Fibroblast of villous mesenchyme (primary cell): ENCODE measurements at places on chromosomes 11 and 22. TPM values are rescaled to one million over a fixed set of nuclear protein-coding genes. Genes with fewer than 3 reads are reported as not detected.
A peak's percentile ranks its signal among the peaks of the same experiment; 100 is the strongest.

DNA sequence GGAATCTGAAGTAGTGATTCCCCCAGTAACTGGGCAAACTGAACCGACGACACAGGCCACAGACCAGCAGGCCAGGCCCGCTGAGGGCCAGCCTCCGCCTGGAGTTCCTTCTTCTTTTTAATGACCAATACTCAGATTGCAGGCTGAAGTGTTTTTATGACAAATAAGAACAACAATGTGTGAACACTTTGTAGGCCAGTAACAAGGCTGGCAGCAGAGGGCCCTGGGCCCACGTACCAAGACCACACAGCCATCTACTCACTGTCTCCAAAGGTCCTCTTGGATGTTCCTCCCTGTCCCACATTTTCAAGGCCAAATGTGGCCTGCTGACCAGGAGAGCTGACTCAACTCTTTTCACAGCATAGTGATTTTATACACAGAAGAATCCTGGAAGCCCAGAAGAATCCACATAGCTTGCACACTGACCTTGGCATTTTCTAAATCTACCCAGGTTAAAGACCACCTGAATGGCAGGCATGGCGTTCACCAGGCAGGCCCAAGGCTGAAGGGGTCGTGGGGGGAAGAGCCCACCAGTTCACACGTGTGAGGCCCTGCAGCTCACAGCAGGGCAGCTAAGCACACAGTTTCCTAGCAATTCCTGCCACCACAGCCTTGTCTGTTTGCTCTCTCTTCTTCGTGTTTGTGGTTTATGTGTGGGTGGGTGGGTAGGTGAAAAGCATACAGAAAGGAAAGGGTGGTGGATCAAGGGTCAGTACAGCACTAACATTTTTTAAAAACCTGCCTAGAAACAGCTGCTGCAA lies 13.3 kb downstream of the SMCO4 start:
- DNase-seq, result no peak

DNA sequence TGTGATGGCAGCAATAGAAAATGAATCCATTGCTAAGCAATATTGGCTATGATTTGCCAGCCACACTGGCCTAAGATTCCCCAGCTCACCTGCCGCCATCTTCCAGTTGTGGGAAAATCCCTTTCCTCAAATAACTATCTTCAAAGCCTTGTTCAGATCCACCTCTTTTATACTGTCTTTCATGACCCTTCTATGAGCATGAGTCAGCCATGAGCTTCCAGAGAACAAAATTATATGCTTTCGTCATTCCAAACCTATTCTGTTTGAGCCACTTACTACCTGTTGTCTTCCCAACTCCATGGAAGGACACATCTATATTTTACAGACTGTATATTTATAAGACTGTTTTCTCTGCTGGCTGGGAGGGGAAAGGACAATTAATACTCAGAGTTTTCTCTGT lies 25.0 kb upstream of the PRSS23 start:
- DNase-seq, result no peak

GRCh38 chr11:94925422-94926270 lies 47.7 kb downstream of the CWC15 start:
- DNase-seq, result peak; percentile 54

Gene TRIM29
- 0.86 and 1.3 TPM in 2 replicates for total RNA-seq

Gene MS4A12
- total RNA-seq, result not detected in 2 replicates

DNA sequence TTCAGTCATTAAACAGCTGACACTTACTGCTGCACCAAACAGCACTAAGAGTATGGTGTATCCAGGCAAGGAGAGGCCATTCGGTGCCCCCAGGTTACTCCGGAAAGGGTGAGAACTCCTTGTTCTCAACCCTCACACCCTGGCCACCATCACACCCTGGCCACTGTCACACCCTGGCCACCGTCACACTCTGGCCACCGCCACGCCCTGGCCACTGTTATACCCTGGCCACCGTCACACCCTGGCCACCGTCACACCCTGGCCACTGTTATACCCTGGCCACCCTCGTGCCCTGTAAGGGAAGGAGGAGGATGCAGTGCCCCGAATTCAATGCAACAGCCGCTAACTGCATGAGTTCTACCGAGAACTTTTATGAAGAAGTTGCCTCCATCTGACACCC lies 644.4 kb downstream of the TBC1D22A start:
- DNase-seq, result no peak

Gene CYP2D6
- under 0.01 and 0.32 TPM in 2 replicates for total RNA-seq

GRCh38 chr22:43014316-43014868 lies 557 bp downstream of the PACSIN2 start:
- DNase-seq, result peak; percentile 49

Gene MYO18B
- total RNA-seq, result under 0.01 and 1.9 TPM in 2 replicates
